ENCODE measurements at places on chromosomes 13 and 19. TPM values are rescaled to one million over a fixed set of nuclear protein-coding genes. Genes with fewer than 3 reads are reported as not detected.

GRCh38 chr19:32038021-32038920 is 307.1 kb upstream of the ZNF507 start:
- no peak for DNase-seq
- H3K36me3 ChIP-seq, result no peaks in the 10 kb centered on the region
- peaks cover 10% of the 10 kb centered on the region for H3K27me3 ChIP-seq
- H3K4me1 ChIP-seq, result no peaks in the 10 kb centered on the region
- H3K4me3 ChIP-seq, result no peak overlapping the region
- no peak overlapping the region for H3K27ac ChIP-seq

DNA sequence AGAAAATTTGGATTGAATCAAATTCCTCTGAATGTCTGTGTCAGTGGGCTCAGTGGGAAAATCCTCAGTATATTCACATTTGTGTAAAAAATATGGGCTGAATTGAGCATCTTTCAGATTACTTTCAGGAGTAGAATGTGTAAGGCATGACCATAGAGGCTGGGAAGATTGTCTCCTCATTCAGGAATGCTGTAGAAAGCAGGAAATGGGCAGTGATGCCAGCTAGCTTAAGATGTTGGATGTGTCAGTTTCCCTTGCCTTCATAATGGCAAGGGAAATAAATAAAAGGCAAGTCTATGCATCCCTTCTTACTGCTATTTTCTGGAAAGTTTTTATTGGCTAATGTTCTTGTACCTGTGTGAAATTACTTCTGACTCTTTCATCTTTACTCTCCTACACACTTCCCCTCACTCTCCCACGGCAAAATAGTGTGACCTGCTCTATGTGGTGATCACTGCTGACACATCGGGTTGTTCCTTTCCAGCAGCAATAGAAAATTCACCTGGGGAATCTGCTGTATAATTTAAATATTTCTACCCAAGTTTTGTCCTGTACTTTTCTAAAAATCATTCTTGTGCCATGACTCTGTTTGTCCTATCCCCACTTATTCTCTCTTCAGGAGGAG is 103.2 kb downstream of the LMO7 start:
- H3K4me3 ChIP-seq, result no peak overlapping the region
- peaks cover 16% of the 10 kb centered on the region for H3K4me1 ChIP-seq
- H3K27me3 ChIP-seq, result no peaks in the 10 kb centered on the region
- no peak for DNase-seq
- no peak overlapping the region for H3K27ac ChIP-seq

DNA sequence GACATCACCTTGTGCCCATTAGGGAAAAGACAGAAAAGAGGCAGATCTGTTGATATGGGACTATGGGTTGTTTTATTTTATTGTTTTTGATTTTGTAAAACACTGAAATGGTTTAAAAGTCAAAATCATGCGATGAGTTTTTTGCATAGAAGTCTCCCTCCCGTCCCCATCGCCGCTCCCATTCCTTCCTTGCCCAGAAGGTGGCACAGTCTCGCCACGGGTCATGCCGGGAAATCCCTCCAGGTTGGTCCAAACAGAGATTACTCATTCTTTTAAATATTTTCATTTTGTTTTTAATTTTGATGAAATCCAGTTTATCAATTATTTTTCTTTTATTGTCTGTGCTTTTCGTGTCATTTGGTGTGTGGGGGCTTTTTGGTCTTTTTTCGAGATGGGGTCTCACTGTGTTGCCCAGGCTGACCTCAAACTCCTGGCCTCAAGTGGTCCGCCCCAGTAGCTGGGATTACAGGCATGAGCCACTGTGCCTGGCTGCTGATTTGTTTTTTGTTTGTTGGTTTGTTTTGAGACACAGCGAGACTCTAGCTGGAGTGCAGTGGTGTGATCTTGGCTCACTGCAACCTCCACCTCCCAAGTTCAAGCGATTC is 9.2 kb downstream of the PGPEP1 start:
- H3K4me1 ChIP-seq, result no peaks in the 10 kb centered on the region
- no peak overlapping the region for H3K27ac ChIP-seq
- H3K27me3 ChIP-seq, result no peaks in the 10 kb centered on the region

The ZNF17 gene
- total RNA-seq, result 8.3 TPM

The KLK2 gene
- not detected for total RNA-seq

Measured in activated CD4-positive, alpha-beta T cell treated with anti-CD3 and anti-CD28 coated beads for 36 hours (primary cell).